ENCODE measurements at places on chromosomes 6 and 20.

- no peak for DNase-seq
These were observed 17.7 kb downstream of the LOC128125822 start for GRCh38 chr6:63589952-63590411.

DNA sequence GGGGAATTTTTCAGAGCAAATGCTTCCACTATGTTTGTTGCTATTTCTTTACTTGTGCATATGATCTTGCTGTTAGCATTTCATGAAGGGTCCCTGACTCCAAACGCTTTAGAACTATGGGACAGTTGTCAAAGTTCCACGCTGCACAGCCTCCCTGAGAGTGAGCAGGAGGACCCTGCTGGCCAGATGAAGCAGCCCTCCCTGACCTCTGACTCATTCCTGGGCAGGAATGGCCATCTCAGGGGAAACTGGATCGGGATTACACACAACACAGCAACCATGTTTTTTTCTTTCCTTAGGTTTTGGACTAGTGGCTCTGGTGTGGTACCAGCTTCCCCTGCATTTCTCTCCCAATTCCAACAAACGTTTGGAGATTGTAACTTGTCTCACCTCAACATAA, 710.9 kb upstream of the AGPAT4 start:
- DNase-seq: no peak

GRCh38 chr20:38043512-38044300, 10.2 kb downstream of the RPRD1B start:
- no peak for DNase-seq

- no peak for DNase-seq
These were observed 205.3 kb downstream of the THBS2 start for GRCh38 chr6:169048185-169048864.

- no peak for DNase-seq
These were observed 3.3 kb downstream of the PERP start for GRCh38 chr6:138103871-138104270.

DNA sequence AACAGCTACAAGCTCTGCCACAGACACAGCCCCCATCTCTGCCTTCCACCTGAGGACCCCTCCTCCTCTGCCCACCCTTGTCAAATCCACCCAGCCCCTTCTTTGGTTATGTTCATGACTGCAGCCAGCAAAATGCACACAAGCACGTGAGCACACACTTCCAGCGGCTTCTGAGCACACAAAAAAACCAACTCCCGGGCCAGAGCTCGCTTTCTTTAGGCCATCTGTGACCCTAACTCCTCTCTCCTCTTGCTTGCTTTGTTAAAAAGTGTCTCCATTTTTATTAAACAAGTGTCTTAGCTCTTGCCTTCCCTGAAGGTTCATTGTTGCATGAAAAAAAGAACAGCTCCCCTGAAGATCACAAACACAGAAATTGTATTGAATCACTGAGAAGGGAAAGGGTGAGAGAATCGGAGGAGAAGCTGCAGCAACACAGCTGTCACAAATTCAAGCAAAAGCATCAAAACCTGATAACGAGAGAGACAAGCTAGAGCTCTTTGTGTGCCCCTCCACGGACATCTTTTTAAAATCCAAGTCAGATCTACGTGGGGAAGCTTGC, 142.1 kb downstream of the CD83 start:
- DNase-seq: no peak

DNA sequence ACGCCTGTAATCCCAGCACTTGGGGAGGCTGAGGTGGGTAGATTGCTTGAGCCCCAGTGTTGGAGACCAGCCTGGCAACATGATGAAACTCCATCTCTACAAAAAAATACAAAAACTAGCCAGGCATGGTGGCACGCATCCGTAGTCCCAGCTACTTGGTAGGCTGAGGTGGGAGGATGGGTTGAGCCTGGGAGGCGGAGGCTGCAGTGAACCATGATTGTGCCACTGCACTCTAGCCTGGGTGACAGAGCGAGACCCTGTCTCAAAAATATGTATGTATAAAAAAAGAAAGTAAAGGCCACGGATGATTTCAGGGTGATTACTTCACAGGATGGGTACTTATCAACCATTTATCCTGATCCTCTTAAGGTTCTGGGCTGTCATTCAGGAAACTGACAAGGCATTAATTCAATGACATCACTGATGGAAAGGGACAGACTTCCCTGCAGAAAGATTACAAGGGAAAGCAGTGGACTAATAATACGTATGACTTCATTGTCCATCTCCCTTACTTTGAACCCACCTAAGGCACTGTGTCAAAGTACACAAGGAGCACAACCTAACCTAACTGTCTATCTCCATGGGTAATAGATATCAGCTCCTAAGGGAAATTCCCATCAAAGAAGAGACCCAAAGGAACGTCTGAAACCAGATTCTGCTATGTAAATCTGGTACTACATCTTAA, 61.2 kb downstream of the ZMYND8 start:
- no peak for DNase-seq

DNA sequence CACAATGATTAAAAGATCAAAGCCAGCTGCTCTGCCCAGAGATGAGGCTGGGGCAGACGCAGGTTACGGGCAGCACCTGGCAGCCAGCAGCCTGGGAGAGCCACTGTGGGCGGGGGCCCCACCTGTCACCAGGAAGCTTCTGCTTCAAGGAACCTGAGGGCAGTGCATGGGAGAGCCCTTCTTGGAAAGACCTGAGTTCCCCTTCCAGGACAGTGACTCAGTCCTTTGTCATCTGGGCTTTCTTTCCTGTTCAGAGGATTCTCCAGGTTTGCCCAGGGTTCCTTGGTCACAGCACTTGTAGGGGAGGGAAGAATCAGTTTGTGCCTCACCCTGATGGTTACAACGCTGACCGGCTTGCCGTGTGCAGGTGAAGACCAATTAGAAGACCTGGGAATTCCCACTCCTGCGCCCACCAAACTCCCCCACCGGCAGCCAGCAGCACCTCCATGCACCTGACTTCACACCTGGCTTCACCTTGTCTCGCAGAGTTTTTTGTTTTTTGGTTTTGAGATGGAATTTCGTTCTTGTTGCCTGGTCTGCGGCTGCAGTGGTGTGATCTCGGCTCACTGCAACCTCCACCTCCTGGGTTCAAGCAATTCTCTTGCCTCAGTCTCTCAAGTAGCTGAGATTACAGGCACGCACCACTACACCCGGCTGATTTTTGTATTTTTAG, 2.0 kb downstream of the ZBP1 start:
- no peak for DNase-seq

DNA sequence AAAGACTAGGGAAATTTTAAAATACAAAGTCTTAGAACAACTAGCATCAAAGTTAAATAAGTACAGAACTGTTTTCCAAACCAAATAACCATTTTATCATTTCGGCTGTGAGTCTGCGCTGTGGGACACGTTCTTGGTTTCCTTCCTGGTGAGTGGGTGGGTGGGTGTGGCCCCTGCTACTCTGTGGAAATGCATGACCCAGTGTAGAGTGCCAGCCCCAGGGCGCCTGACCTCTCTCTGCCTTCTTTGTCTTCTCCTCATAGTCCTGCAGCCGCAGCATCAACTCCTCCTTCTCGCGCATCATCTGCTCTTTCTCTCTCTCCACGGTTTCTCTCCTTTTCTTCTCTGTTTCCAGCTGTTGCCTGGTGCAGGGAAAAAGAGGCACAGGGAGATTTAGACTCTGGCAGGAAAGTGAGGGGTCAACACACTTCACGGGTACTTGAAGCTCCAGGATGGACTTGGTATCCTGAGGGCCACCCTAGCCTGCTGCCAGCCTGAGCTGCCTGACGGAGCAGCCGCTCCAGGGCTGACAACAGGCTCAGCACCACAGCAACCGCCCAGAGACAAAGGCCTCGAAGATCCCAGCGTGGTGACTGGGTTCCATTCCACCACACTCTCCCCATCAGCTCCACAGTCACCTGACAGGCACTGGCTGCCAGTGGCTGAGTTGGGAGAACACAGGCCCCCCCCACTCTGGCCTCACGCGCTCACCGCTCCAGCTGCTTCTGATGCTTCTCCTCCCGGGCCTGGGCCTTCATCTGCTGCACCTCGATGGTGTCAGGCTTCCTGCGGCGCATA, 48.4 kb downstream of the EZR start:
- DNase-seq: no peak

GRCh38 chr6:45665859-45666258, 288.1 kb upstream of the SUPT3H start:
- no peak for DNase-seq

DNA sequence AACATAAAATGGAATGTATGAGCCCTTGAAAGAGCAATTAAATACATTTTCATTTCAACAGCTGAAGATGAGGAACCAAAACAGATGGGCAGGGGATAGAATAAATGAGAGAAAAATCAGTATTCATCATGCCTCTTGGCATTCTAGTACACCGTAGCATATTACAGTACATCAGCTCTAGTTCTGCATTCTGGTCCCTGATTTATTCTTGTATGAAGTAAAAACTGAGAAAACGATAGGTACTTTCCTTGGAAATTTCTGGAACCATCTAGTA, 349.4 kb downstream of the ARHGAP18 start:
- no peak for DNase-seq

DNA sequence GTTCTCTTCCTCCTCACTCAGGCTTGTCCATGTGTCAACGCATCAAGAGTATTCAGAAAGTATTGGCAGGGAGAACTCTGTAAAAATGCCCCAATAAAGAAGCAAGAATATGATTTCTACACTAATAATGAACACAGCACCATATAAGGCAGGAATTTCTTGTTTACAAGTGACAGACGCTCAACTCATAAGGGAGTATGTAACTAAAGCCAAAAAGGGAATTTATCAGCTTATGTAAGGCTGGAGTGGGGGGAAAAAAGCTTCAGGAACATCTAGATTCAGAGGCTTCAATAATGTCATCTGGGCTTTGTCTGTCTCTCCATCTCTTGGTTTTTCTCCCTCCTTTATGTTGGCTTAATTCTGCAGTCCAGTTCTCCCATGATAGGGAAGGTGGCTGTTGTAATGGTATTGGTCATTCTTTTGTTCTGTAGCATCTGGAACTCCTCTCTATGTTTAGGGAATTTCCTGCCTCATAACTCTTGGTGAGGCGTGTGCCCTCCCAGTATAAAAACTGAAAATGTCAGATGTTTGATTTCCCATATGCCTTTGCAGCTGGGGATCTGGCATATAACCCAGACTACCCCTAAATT, 125.1 kb upstream of the COL21A1 start:
- DNase-seq: no peak

GRCh38 chr6:81476881-81477280, 275.6 kb downstream of the TENT5A start:
- no peak for DNase-seq

GRCh38 chr6:79117752-79118151, 39.7 kb upstream of the PHIP start:
- no peak for DNase-seq

GRCh38 chr6:160730911-160731310, 28.9 kb downstream of the PLG start:
- DNase-seq: no peak

- DNase-seq: no peak
These were observed 28.1 kb upstream of the PGK2 start for GRCh38 chr6:49815166-49815565.

DNA sequence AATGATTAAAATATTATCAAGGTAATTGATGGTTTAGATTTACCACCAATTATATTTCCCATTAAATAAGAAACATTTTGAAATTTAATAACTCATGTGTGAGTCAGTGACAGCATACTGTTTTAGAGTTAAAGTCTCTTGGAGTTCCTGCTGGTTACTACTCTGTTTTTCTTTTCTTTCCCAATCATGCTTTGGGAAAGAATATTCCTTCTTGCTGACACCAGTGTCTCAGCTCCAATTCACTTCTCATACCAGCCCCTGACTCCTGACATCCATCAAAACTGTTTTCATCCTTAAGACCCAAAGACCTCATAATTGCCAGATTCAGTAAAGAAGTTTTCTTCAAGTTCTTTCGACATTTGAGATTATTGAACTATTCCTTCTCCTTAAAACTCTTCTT, 50.3 kb downstream of the AIG1 start:
- DNase-seq: no peak

Data from activated CD8-positive, alpha-beta memory T cell treated with anti-CD3 and anti-CD28 coated beads for 48 hours (primary cell).